ENCODE measurements at places on chromosomes 1 and 21.

DNA sequence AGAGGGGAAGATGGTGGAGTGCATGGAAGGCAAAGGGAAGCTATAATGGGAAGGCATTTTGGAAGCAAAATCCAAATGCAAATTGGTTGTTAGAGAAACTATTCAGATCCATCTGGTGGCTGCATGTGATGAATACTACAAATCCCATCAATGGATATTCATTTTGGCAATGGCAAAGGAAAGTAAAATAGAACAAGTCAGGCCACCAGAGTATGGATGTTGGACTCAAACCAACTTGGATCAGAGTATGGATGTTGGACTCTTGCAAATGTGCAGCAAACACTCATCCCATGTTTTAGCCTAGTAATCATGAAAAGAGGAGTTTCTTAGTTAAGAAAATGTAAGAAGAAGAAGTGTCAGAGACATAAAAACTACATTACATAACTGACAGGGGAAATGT is 289.6 kb upstream of the DAB1 start:
- DNase-seq: no peak
- no peaks in the 10 kb centered on the region for H3K4me1 ChIP-seq
- no peak overlapping the region for H3K4me3 ChIP-seq
- no peaks in the 10 kb centered on the region for H3K27me3 ChIP-seq
- no peaks in the 10 kb centered on the region for H3K36me3 ChIP-seq
- no peak overlapping the region for H3K27ac ChIP-seq

DNA sequence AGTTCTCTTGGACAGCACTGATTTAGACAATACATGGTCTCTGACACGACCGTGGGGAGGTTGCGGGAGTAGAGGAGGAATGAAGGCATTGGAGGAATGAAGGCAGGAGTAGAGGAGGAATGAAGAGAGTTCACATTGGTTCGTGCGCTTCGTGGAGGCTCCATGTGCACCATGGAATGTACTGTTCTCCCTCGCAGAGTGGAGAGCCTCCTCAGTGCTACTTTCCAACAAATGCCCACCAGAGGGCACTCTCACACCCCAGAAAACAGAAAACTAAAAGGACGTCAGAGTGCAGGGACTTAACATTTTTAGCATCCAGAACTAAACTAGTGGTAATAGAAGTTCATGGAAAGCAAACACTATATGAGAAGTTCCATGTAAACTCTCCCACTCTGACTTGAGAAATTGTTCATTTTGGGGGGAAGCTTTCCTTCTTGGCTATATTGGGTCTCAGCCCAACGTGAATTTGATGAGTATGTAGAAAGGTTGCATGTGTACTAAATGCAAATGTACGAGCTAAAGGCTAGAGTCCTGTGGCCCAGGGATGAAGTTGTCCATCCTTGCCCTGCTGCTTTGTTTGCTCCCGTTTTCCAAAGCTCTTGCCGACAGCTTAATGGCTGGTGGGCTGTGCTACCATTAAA is 211.6 kb downstream of the LMX1A start:
- no peaks in the 10 kb centered on the region for H3K36me3 ChIP-seq
- H3K4me1 ChIP-seq: no peaks in the 10 kb centered on the region
- H3K4me3 ChIP-seq: no peak overlapping the region

GRCh38 chr1:170562646-170563338 is 30.8 kb downstream of the GORAB start:
- peak overlapping the region; percentile 49 for H3K4me3 ChIP-seq
- peaks cover 68% of the 10 kb centered on the region for H3K4me1 ChIP-seq
- DNase-seq: no peak
- peaks cover 12% of the 10 kb centered on the region for H3K36me3 ChIP-seq
- H3K27me3 ChIP-seq: no peaks in the 10 kb centered on the region

DNA sequence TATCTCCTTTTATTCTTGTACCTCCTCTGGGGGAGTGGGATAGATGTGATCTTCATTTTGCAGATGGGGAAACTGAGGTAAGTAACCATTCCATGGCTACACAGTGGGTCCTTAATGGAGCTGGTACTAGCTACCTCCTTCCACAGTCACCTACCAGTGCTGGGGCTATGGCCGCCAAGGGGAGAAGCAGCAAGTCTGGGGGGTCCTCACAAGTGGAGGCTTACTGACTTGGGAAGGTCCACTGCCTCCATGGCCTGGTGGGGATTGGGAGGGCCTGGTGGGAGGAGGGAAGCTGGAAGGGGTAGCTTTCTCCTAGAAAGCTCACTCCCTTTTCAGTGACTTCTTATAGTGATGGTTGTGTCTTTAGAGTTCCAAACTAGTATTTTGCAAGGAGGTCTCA is 5.9 kb upstream of the FOXO6 start:
- no peaks in the 10 kb centered on the region for H3K36me3 ChIP-seq
- H3K27me3 ChIP-seq: no peaks in the 10 kb centered on the region
- no peak overlapping the region for H3K4me3 ChIP-seq
- peaks cover 35% of the 10 kb centered on the region for H3K4me1 ChIP-seq
- H3K27ac ChIP-seq: no peak overlapping the region

GRCh38 chr1:153503766-153504165 is 32.0 kb downstream of the S100A6 start:
- H3K27me3 ChIP-seq: peaks cover 14% of the 10 kb centered on the region
- H3K4me3 ChIP-seq: no peak overlapping the region
- DNase-seq: no peak

DNA sequence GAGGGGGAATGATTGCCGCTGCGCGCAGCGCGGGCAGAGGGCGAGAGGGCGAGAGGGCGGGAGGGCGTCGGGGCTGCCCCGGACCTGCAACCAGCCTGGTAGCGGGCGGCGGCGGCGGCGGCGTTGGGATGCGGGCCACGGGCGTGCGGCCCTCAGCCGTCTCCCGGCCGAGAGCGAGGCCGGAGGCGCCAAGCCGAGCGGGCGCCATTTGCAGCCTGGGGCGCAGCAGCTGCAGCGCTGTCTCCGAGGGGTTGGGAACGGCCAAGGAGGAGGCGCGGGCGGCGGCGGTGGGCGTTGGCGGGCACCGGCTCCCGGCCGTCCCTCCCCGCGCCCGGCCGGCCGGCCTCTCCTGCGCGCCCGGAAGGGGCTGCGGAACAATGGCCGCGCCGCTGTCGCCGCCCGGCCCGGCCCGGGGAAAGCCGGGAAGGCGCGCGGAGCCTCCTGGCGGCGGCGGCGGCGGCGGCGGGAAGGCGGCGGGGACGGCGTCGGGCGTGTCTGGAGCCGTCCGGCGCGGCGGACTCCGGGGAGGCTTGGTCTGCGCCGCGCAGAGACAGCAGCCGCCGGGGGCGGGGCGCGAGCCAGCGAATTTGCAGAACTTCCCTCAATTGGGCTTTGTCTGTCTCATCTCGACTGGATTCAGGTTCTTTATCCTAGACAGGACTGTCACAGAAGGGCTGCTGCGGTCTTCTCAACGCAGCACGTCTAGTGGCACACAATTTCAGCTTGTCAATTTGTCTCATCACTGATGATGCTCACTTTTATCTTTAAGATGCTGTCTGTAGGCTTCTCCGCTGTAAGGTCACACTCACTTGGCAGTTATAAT is 35.7 kb downstream of the ZBTB8B start:
- no peaks in the 10 kb centered on the region for H3K27me3 ChIP-seq
- H3K36me3 ChIP-seq: no peaks in the 10 kb centered on the region
- H3K4me3 ChIP-seq: peak overlapping the region; percentile 74
- peaks cover 40% of the 10 kb centered on the region for H3K4me1 ChIP-seq
- H3K27ac ChIP-seq: peak overlapping the region; percentile 89

DNA sequence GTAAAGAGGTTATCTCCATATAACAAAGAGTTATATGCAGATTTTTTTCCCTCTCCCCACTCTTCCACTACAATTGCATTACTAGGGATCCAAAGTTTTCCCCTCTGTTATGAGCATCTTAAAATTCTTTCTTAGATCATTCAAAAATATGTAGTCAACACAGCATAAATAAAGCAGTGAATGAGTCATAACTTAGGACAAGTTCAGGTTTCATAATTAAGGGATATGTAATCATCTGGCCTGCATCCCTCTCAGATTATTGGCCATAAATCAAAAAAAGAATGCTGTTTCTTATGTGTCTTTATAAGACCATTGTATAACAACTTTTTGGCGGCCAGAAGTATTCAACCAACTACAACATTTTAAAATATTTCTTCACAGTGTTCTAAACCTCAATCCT is 1526.1 kb downstream of the KCNT2 start:
- peaks cover 3% of the 10 kb centered on the region for H3K27me3 ChIP-seq
- H3K4me1 ChIP-seq: no peaks in the 10 kb centered on the region
- no peak overlapping the region for H3K4me3 ChIP-seq
- DNase-seq: no peak
- H3K36me3 ChIP-seq: no peaks in the 10 kb centered on the region

- H3K27me3 ChIP-seq: no peaks in the 10 kb centered on the region
- no peaks in the 10 kb centered on the region for H3K36me3 ChIP-seq
- DNase-seq: no peak
These were observed 463.9 kb downstream of the PCP4 start for GRCh38 chr21:40331172-40331571.

GRCh38 chr1:20371883-20372282 is 81.2 kb downstream of the VWA5B1 start:
- no peak overlapping the region for H3K27ac ChIP-seq
- peaks cover 67% of the 10 kb centered on the region for H3K27me3 ChIP-seq
- peaks cover 5% of the 10 kb centered on the region for H3K4me1 ChIP-seq
- DNase-seq: no peak
- no peaks in the 10 kb centered on the region for H3K36me3 ChIP-seq
- no peak overlapping the region for H3K4me3 ChIP-seq

GRCh38 chr1:150576794-150577556 is 2.4 kb downstream of the MCL1 start:
- H3K4me3 ChIP-seq: peak overlapping the region; percentile 92
- H3K36me3 ChIP-seq: peaks cover 59% of the 10 kb centered on the region
- H3K4me1 ChIP-seq: peaks cover 62% of the 10 kb centered on the region
- DNase-seq: no peak
- peak overlapping the region; percentile 97 for H3K27ac ChIP-seq
- H3K27me3 ChIP-seq: no peaks in the 10 kb centered on the region

- peak overlapping the region; percentile 54 for H3K4me3 ChIP-seq
- no peaks in the 10 kb centered on the region for H3K36me3 ChIP-seq
- DNase-seq: no peak
These were observed 19.0 kb downstream of the BCAR3 start for GRCh38 chr1:93662481-93663207.

All from chondrocyte (in vitro differentiated cells).